ENCODE measurements at places on chromosomes 16 and 17.

DNA sequence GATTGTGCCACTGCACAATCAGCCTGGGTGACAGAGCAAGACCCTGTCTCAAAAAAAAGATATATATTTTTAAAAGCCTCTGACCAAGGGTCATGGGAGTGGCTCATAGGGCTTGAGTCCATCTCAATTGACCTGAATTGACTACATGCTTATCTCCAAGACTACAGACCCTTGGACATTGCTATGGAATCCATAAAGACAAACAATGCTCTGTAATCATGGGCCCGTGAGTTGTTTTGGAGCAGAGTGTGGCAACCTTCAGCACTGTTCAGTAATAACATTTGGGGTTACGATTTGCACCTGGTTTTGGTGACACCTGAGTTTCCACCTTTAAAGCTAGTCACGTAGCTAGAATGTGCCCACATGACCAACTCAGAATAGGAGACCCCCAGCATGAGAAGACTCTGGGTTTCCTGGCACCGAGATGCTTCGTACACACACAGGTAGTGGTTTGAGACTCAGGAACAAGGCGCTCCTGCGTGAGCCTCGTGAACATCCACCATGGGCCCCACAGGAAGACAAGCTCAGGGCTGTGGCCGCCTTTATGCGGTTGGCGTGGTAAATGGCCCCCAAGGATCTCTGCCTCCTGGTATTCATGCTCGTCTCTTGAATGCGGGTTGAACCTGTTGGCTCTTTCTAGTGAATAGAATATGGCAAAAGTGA, 66.6 kb upstream of the RPH3AL start:
- H3K27me3 ChIP-seq: no peaks in the 10 kb centered on the region
- H3K4me1 ChIP-seq: no peaks in the 10 kb centered on the region
- H3K4me3 ChIP-seq: no peak overlapping the region
- H3K36me3 ChIP-seq: peaks cover 1% of the 10 kb centered on the region
- H3K27ac ChIP-seq: no peak overlapping the region

DNA sequence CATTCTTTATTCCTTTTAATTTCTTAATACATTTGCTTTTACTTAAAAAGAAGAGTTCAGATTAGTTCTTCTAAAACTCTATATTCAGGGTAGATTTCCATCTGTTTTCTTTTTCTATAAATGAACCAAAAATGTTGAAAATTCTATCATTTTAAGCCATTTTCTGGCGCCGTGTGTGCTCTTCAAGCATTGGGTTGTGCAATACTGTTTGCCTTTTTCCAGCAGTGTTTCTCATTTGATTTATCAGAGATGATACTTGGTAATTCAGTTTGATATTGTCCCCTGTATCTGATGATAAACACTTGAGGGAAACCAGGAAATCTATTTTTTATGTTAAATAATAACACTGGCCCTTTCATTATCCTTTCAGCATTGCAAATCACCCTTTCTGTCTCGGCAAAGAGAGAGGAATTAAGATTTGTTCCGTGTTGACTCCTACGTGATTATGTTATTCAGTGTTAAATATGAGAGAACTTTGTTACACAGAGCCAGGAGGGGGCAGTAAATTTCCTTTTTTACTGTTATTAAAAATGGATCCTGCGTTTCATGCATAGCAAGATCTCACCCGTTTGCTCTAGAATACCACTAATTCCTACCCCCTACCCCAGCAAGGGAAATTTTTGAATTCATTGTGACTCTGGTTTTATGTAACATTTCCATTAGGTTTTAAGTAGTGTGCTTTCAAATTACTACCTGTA, 606.9 kb upstream of the RBFOX1 start:
- DNase-seq: no peak
- H3K27me3 ChIP-seq: no peaks in the 10 kb centered on the region
- H3K36me3 ChIP-seq: no peaks in the 10 kb centered on the region
- H3K4me1 ChIP-seq: no peaks in the 10 kb centered on the region
- H3K4me3 ChIP-seq: no peak overlapping the region

- no peak overlapping the region for H3K4me3 ChIP-seq
- H3K36me3 ChIP-seq: no peaks in the 10 kb centered on the region
- no peak overlapping the region for H3K27ac ChIP-seq
- H3K4me1 ChIP-seq: no peaks in the 10 kb centered on the region
- no peaks in the 10 kb centered on the region for H3K27me3 ChIP-seq
- DNase-seq: no peak
These were observed 55.8 kb downstream of the TMEM186 start for GRCh38 chr16:8741636-8742035.

DNA sequence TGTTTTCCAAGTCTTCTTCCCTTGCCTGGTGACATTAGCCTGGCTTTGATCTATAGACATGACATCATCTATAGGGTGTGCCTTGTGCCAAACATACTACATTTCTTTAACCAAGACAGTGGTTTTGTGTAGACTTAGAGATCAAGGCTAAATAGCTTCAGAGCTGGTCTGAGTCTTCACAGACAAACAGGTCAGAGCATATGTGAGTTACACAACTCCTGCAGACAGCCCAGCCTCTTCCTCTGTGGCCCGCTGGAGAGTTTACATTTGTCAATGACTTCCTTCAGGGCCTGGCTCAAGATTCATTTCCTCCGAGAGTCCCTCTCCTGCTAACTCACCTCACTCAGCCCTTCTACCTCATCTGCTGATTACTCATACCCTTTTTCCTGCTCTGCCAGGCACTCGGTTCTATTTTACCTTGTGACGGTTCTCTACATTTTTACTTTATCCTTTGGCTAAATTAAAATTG, 73.1 kb upstream of the TANC2 start:
- no peak overlapping the region for H3K4me3 ChIP-seq
- peak; percentile 56 for DNase-seq
- no peaks in the 10 kb centered on the region for H3K27me3 ChIP-seq
- peak overlapping the region; percentile 6 for H3K27ac ChIP-seq
- H3K4me1 ChIP-seq: peaks cover 31% of the 10 kb centered on the region
- H3K36me3 ChIP-seq: no peaks in the 10 kb centered on the region

GRCh38 chr16:57708168-57708567, 13.6 kb downstream of the DRC7 start:
- H3K36me3 ChIP-seq: no peaks in the 10 kb centered on the region
- DNase-seq: no peak
- H3K27ac ChIP-seq: no peak overlapping the region
- H3K27me3 ChIP-seq: peaks cover 57% of the 10 kb centered on the region
- no peaks in the 10 kb centered on the region for H3K4me1 ChIP-seq
- no peak overlapping the region for H3K4me3 ChIP-seq

- no peak for DNase-seq
- H3K27me3 ChIP-seq: no peaks in the 10 kb centered on the region
- H3K27ac ChIP-seq: no peak overlapping the region
- peaks cover 1% of the 10 kb centered on the region for H3K4me1 ChIP-seq
- H3K36me3 ChIP-seq: peaks cover 37% of the 10 kb centered on the region
These were observed 23.7 kb downstream of the ACSF3 start for GRCh38 chr16:89117227-89117974.

DNA sequence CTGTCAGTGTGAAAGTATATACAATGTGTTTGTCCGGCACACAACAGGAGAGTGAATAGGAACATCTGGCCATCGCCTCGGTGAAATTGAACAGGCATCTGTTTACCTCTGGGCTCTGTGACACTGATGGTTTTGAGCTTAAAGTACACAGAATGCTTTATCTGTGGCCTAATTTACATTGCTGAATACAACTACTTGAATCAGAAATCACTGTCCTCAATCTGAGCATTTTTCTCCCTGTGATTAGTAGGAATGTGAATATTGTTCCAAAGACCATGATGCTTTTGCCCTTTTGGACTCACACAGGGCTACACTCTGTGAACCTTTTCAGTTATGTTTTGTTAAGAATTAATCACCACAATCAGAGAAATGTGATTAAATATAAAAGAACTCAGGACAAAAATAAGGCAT, 323.0 kb upstream of the TBX2 start:
- peaks cover 8% of the 10 kb centered on the region for H3K4me1 ChIP-seq
- H3K4me3 ChIP-seq: no peak overlapping the region
- H3K27ac ChIP-seq: no peak overlapping the region
- no peak for DNase-seq
- no peaks in the 10 kb centered on the region for H3K27me3 ChIP-seq

DNA sequence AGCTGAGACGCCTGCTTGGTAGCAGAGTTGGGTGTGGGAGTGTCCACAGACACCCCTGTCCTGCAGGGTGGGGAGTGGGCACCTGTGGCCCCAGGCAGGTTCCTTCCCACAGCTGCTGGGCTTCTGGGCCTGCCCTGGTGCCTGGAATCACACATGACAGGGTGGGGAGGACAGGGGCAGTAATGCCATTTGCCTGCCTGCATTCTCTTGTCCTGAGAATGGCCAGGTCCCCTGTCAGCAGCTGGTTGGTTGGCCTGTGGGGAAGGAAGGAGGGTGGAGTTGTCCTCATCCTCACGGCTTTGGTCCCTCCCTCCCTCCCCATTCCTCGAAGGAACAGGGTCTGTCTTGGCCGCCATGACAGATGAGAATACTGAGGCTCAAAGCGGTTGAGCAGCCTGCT, 5.2 kb downstream of the PRSS53 start:
- peaks cover 2% of the 10 kb centered on the region for H3K4me1 ChIP-seq
- no peak overlapping the region for H3K4me3 ChIP-seq
- no peak for DNase-seq
- H3K27ac ChIP-seq: no peak overlapping the region
- H3K27me3 ChIP-seq: no peaks in the 10 kb centered on the region

GRCh38 chr17:55434721-55435120, 13.1 kb upstream of the MMD start:
- H3K4me1 ChIP-seq: peaks cover 1% of the 10 kb centered on the region
- no peak overlapping the region for H3K4me3 ChIP-seq
- peaks cover 5% of the 10 kb centered on the region for H3K27me3 ChIP-seq
- no peak for DNase-seq

GRCh38 chr17:32773856-32774694, 102.8 kb downstream of the MYO1D start:
- DNase-seq: no peak
- no peak overlapping the region for H3K27ac ChIP-seq
- H3K27me3 ChIP-seq: no peaks in the 10 kb centered on the region
- H3K4me1 ChIP-seq: no peaks in the 10 kb centered on the region

GRCh38 chr16:54285414-54286089, 1.0 kb downstream of the IRX3 start:
- no peak overlapping the region for H3K27ac ChIP-seq
- H3K36me3 ChIP-seq: peaks cover 2% of the 10 kb centered on the region
- DNase-seq: no peak
- H3K27me3 ChIP-seq: peaks cover 75% of the 10 kb centered on the region

GRCh38 chr17:30947796-30948195, 23.0 kb upstream of the RNF135 start:
- no peak for DNase-seq
- H3K27me3 ChIP-seq: no peaks in the 10 kb centered on the region
- H3K4me1 ChIP-seq: no peaks in the 10 kb centered on the region
- H3K36me3 ChIP-seq: no peaks in the 10 kb centered on the region

DNA sequence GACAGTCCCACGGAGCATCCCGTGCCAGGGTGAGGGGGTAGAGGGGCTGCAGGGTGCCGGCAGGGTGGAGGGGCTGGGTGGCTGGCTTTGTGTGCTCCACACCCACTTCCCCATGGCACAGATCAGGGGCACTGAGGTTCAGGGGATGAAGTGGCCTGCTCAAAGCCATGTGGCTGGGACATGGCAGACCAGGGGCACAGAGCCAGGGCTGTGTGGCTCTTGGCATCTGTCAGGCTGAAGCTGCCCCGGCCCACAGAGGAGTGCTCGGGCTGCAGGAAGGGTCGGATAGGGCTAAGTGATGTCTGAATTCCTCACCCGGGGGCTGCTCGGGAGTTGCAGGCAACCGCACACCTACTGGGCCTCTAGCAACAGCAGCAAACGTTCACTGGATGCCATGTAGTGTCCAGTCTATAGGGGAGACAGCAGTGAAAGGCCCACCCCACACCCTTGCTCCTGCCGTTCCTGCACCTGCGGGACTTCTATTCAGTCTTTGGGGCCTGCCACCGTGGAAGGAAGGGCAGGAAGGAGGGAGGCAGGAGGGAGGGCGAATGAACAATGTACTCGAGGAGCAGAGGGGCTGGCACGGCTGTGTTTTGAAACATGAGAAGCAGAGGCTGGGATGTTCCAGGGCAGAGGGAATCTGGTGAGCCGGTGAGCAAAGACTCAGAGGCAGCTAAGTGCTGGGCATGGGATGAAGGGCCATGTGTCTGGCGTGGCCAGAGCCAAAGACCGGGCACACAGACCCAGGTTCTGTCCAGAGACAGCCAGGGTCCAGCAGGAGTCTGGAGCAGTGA, 15.1 kb downstream of the SLC5A10 start:
- DNase-seq: no peak
- no peak overlapping the region for H3K4me3 ChIP-seq
- no peaks in the 10 kb centered on the region for H3K36me3 ChIP-seq
- H3K4me1 ChIP-seq: peaks cover 24% of the 10 kb centered on the region
- no peak overlapping the region for H3K27ac ChIP-seq

DNA sequence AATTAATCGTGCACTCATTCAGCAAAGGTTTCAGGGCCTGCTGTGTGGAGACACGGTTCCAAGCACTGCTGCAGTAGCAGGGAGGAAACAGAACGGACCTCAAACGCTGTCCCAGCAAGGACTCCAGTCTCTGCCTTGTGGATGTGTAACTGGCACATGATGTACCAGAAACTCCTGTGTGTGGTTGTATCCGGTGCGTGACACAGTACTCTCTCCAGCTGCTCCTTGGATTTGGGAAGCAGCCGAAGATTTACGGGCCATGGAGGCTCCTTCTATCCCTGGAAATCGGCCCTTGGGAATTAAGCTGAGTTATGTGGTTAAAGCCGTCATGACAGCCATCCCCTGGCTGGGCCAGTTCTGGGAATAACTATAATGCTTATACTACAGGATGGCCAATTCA, 8.5 kb upstream of the ANKRD11 start:
- no peaks in the 10 kb centered on the region for H3K27me3 ChIP-seq
- H3K36me3 ChIP-seq: peaks cover 2% of the 10 kb centered on the region
- H3K27ac ChIP-seq: no peak overlapping the region

DNA sequence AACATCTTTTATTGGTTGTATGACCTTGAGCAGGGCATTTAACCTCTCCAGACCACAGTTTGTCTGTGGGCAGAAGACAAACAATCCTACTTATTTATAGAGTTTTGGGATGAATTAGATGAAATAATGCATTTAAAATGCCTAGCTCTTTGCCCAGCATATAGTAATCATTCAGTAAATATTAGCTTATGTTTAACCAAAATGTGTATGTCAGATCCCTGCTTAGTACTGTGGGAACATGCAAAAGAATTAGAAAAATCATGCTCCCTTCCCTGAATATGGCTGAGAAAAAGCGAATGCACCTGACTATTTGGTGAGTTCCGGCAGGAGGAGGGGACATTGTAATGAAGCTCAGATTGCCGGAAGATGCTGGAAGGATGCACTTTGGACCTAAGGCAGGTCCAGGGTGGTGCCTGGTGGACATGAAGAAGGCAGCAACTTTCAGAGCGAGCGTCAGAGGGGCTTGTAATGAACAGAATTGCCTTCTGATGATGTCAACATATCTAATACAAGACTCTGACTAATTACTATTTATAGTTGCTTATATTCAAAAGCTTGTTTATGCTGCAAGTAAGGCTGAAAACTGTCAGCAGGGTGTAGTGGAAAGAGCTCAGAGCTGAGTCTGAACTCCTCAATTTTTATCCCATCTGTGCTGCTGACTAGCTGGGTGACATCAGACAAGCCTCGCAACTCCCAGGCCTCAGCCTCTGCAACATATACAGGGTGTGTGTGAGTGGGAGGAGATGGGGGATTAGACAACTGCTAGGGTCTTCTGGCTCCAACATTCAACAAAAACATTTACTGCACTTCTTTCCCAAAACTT, 221.2 kb downstream of the PRKCA start:
- H3K27ac ChIP-seq: no peak overlapping the region
- H3K4me3 ChIP-seq: no peak overlapping the region
- no peaks in the 10 kb centered on the region for H3K27me3 ChIP-seq
- peaks cover 43% of the 10 kb centered on the region for H3K4me1 ChIP-seq

Measured in osteocyte (in vitro differentiated cells).